Suppressor macrophage (primary cell): ENCODE measurements at places on chromosomes 1 and 21.

DNA sequence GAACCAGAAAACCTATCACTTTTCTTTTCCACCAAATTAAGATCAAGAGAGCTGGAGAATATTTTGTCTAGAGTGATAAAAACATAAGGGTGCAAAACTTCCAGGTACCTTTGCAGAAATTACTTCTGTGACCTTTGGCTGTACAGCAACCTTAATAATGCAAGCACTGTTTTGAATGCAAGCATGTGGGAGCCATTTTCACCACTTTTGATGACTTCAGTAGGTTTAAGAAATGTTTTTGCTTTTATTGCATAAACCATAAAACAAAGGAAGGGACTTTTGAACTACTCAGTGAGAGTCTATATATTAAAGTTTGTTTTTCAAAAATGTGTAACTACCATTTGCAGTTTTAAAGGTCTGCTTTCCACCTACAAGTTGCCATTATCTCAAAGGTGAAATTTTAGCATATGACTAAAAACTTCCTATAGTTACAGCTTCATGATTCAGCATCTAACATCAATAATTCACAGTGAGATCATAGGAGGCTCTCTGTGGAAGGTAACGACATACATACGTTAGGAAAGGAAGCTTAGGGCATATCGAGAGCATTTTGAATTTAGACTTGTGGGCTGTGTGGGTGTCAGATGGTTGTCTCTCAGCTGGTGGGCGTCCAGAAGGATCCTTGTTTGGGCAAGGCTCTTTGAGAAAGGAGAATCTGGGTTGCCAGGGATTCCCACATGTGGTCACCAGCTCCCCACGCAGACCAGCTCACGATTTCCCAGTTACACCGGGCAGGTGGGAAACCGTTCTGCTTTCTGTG, 1.1 kb upstream of the GADD45A start:
- peak; percentile 80 for DNase-seq

DNA sequence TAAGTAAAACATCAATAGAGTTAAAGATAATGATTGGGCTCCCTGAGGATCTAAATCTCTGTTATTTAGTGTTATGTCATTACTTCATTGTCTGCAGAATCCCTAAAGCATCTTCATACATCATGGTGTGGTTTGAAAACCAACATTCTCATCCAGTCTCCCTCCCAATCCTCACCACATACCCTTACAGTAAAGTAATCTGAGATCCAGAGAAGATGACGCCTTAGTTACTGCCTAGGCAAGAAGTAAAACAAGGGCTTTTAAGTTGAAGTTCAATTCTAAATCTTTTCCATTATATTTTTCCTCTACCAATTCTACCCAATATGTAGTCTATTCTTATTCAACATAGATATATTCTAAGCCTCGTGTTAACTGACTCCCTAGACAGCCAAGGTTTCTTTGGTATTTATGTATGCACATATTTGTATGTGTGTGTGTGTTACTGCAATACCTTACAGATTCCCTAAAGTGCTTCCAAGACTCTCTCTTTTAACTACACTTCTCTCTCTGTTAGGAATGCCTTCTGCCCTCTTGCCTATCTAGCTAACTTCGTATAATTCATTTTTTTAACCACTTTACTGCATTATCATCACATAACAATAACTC, 17.3 kb downstream of the DPH5 start:
- no peak for DNase-seq

DNA sequence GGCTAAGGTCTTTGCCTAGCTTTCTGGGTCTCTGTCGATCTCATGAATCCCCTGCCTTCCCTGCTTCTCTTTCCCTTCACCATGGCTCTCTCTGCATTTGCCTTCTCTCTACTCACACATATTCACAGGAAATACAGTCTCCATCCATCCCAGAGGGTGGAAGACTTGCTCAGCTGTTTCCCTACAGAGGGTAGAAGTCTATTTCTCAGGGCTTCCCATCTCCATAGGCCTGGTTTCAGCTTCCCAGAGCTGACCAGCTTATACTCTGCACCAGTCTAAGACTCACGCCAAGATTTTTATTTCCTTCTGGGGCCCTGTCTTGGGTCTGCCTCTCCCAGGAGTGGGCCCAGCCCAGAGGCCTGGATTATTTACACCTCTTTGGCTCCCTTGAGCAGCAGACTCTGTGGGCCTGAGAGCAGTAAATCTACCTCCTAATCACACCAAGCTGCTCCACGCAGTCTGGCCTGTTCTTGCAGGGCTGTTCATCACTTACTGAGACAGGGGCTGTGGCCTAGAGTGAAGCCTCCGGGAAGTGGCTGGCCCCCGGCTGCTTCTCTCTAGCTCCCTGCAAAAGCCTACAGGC, 102.5 kb downstream of the PLXNA2 start:
- no peak for DNase-seq

GRCh38 chr1:183185941-183186490, at the start of gene LAMC2:
LAMC2 (plus strand) TSS chr1:183186264; CDS start chr1:183186353, 89 bp downstream.
- no peak for DNase-seq

DNA sequence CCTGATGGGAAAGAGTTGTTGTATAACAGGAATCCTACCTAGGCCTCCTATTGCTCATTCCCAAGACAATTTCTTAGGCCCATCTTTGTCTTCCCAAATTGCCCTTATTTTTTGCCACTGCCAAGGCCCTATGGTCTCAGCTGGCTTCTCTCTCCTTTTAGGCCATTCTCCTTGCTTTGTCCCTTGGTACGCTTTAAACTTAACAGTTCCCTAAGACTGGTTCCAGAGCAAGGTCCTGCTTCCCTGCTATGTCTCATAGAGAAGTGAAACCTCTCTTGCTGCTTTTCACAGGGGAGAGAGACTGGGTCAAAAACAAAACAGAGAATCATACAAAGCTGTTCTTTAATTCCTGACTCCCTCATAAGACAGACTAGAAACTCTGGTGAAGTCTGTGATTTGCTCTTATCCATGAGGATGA, 77.1 kb downstream of the XCL2 start:
- DNase-seq = peak; percentile 40

- DNase-seq = no peak
Observed at GRCh38 chr1:22331618-22332423, 119.8 kb upstream of the ZBTB40 start.

DNA sequence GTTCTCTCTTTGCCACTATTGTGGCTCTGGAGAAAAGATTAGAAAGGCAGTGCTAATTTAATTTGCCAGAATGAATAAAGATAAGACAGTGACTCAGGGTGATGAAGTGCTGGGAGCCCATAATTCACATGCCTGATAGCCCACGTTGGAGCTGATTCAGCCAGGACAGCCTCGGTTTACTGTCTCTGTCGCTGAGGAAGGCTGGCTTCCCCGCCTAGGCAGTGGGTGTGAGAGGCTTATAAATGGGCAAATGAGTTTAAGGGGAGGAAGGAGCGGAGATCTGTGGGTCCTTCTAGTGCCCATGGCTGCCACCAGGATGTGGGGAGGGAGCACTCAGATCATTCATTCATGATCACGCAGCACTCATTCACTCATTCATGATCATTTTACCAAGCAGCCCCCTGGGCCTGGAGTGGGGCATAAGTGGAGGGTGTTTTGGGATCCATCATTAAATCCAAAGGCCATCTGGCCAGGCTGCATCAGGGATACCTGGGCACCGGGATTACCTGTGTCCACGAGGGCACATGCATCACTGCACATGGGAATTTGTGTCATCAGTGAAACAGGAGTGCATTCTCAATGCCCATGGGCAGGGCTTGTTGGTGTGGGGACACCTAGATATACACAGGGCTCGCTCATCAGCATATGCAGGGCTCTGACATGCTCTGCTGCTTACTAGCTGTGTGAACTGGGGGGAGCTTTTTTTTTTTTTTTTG, 315.4 kb downstream of the MATN1 start:
- DNase-seq = no peak

GRCh38 chr1:52588535-52588934, 13.6 kb upstream of the GPX7 start:
- peak; percentile 83 for DNase-seq

DNA sequence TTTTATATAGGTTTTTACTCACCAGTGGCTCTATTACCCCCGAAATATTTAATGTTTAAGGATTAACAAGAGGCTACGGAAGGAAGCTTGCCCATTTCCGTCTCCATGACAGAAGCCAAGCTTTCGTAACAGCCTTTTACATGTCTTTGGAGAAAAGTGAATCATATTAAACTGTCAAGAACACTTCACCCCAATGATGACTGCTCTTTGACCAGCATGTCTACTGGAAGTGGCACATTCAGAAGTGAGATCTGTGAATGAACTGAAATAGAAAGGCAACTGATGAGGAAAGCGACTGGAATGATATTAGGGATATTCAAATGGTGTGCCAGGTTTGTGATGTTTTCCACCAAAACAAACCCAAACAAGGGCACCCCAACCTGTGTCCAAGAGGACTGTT, 8.5 kb upstream of the PRDM15 start:
- DNase-seq = no peak

DNA sequence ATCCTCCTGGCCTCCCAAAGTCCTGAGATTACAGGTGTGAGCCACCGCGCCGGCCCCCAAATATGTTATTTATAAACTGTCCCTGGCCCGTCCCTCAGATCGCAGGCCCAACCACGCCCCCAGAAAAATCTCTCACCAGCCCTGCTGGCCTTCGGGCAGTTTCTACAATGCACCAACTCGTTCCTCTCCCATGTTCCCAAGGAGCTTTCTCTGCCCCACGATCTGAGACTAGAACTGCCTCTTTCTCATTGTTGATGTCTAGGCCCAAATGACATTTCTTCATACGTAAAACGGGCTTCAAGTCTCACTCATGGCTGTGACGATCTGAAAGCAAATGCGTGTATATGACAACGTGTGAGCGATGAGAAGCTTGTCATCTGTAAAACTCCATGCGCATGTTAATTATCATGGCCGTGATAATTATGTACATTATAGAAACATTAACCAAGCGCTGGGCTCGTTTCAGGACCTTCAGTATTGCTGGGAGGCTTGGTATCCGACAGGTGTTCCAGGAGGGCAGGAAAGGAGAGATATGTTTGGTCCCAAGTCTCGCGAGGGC, 748 bp upstream of the NIPAL3 start:
- no peak for DNase-seq

DNA sequence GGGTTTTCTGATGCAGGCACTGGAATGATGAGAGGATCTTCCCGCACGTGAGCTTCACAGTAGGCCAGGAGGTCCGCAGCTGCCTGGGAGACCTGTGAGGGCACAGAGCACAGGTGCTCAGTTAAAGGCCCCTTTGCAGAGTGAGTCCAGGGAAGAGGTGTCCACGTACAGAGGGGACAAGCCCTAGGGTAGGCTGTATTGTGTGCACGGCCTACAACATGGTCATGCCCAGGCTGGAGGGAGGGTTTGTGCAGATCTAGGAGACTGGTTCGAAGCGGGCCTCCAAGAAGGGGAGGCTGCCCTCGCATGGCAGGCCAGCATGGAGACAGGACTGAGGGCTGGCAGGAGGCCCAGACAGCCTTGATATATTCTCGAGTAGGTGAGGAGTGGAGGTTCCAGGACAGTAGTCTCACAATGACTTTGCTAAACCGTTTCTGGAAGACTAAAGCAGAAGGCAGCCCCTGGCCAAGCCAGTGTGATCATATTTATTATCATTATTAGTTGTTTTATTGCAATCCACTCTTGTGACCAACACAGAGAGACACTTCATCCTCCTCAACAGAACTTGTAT, 48.0 kb upstream of the B3GALNT2 start:
- DNase-seq = no peak

DNA sequence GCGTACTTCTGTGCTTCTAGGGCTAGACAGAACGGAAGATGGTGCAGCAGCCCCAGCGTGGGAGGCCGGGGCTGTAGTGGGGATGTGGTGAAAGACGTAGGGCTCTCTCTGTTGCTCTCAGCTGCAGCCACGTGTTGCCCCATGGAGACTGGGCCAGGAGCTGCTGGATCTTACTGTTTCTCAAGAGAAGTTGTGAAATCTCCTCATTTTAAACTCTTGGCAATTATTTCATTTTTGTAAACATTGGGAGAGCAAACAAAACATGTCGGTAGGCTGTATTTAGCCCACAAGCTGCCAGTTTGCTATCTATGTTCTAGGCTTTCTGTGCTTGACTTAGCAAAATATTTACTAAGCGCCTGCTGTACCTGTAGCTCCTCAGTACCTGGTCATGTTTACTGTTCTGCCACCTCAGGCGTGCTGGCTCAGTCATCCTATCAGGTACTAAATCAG, 15.9 kb upstream of the ELOA start:
- peak; percentile 96 for DNase-seq

- no peak for DNase-seq
Observed at GRCh38 chr1:89918794-89919155, 76.1 kb upstream of the ZNF326 start.

GRCh38 chr1:86365896-86366295, 30.2 kb downstream of the ODF2L start:
- peak; percentile 67 for DNase-seq

DNA sequence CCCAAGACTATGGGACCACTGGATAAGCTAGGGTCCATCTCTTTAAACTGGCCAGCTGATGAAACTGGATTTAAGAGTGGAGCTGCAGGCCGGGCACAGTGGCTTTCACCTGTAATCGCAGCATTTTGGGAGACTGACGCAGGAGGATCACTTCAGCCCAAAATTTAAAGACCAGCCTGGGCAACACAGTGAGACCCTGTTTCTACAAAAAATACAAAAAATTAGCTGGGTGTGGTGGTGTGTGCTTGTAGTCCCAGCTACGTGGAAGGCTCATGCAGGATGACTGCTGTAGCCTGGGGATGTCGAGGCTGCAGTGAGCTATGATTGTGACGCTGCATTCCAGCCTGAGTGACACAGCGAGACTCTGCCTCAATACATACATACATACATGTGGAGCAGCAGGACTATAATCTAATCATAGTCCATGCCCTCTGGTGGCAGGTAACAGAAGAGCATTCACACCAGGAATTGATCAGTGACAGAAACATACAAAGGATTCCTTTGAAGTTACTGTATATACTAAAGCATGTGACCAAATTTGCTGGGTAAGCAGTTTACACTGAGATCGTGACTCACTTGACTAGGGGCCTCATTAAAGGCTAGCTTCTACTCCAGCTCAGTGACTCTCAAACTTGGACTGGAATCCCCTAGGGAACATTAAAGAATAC, 101.5 kb upstream of the SLFNL1 start:
- peak; percentile 28 for DNase-seq

- no peak for DNase-seq
Observed at GRCh38 chr1:215345766-215346165, 221.3 kb upstream of the KCTD3 start.

GRCh38 chr1:33350611-33351280, 29.8 kb upstream of the A3GALT2 start:
- DNase-seq = no peak

GRCh38 chr21:27818847-27819246, 852.0 kb upstream of the ADAMTS5 start:
- DNase-seq = no peak

- no peak for DNase-seq
Observed at GRCh38 chr1:76110666-76111065, 36.1 kb downstream of the ST6GALNAC3 start.
